Germinal center (tissue), 1 donor: ENCODE measurements at places on chromosomes 4 and X.

GRCh38 chr4:127251423-127251822 lies 381.3 kb upstream of the INTU start:
- no peak for DNase-seq

GRCh38 chr4:155972098-155972497 lies 18.4 kb upstream of the CTSO start:
- no peak for DNase-seq

- DNase-seq = no peak
These were observed 26.5 kb upstream of the PLCXD1 start for GRCh38 chrX:254630-255215.

- no peak for DNase-seq
These were observed 45.6 kb upstream of the GRIA3 start for GRCh38 chrX:123138473-123138872.

GRCh38 chr4:73421708-73422457 lies 14.1 kb upstream of the AFP start:
- no peak for DNase-seq

GRCh38 chr4:34723605-34724004 lies 1520.7 kb downstream of the ARAP2 start:
- no peak for DNase-seq

DNA sequence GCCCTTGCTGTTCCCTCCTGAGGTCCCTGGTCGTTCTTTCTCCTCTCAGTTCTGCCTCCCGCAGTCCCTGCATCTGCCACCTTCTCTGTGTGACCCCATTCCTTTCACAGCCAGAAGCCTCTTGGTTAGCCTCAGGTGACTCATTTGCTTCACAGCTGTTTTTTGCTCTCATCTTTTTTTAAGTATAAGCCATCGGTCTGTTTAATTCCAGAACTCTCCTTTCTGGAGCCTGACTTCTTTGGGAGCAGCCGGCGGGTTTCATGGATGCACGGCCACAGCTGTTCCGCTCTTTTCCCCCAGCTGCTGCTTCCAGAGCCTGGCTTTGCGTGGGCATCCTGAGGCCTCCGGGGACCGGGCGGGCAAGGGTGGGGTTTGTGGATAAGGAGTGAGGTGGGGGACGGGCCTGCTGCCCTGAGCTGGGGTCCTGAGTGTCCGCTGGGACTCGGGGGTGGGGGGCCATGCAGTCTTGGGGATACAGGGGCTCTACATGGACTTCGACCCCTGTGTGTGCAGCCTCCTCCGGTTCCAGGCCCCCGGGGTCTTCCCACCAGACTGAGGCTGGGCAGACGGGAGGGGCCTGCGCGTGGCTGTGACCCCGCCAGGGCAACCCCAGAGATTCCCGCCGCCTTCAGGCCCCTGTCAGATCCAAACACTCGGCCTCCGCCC lies 46.7 kb downstream of the PCGF3 start:
- DNase-seq = no peak

DNA sequence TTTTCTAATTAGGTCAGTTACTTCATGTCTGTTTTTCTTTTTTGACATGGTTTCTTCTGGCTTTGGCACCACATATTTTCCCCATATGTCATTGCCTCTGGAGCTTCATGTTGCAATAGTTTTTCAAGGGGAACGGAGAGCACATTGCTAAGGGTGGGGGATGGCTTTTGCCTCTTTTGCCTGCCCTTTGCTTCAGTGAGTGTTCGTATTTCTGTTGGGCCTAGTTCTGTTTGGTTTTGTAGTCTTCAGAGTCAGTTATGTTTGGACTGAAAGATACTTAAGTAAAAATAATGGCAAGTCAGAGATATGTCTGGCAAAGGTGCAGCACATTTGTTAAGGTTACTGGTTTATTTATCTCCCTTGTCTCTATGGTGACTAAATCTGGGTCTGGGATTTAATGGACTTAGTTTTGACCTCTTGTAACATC lies 29.1 kb downstream of the FHL1 start:
- no peak for DNase-seq

DNA sequence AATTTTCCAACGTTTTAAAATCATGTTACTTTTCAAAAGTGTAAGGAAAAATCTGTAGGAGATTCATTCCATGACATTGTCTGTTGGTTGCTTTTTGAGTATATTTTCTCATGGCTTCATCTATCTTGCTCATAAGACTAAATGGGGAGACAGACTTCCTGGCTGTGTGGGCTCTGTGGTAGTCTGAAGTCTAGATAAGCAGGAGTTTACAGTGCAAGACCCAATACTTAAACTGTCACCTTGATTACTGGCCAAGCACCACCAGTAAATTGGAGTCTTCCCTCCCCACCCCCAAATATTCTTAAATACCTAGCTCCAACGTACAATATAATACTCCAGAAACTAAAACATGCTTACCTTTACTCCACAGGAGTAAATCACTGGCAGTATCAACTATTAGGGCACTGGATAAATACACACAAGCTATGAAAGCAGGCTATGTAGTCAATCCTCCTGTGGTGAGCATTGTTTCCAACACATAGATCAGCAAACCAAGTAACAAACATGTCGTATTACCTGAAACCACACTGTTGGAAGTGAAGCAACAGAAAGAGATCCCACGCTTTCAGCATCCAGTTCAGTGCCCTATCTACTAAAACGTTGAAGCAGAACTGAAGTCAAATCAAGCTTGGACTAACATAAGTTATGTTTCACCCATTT lies 6.2 kb downstream of the HNRNPD start:
- no peak for DNase-seq

GRCh38 chr4:55356991-55357461 lies 11.0 kb downstream of the SRD5A3 start:
- no peak for DNase-seq

- no peak for DNase-seq
These were observed 205.5 kb downstream of the MID1 start for GRCh38 chrX:10414862-10415261.

DNA sequence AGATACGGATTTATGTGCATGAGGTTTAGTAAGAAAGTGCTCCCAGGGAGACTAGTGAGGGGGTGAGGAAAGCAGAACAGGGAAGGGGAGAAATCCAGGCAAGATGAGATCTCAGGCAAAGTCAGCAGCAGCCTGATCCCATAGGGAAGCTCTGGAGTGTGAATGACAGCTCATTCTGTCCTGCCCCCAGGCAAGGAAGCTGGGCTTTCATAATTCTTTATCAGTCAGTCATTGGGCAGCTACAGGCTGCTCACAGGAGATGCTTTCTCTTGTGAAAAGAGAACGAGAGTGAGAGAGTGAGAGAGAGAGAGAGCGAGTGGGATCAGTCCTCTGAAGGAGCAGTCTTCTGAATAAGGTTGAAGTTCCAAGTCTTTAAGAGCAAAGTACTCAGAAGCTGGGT lies 48.1 kb downstream of the SRPX start:
- DNase-seq = no peak

- DNase-seq = no peak
These were observed 394.8 kb upstream of the TENM3 start for GRCh38 chr4:181848357-181848756.

- no peak for DNase-seq
These were observed 28.1 kb downstream of the FGF2 start for GRCh38 chr4:122854447-122855352.
